ENCODE measurements at places on chromosomes 12 and 14.

GRCh38 chr12:128076188-128076587 is 190.8 kb upstream of the TMEM132C start:
- DNase-seq, result no peak

DNA sequence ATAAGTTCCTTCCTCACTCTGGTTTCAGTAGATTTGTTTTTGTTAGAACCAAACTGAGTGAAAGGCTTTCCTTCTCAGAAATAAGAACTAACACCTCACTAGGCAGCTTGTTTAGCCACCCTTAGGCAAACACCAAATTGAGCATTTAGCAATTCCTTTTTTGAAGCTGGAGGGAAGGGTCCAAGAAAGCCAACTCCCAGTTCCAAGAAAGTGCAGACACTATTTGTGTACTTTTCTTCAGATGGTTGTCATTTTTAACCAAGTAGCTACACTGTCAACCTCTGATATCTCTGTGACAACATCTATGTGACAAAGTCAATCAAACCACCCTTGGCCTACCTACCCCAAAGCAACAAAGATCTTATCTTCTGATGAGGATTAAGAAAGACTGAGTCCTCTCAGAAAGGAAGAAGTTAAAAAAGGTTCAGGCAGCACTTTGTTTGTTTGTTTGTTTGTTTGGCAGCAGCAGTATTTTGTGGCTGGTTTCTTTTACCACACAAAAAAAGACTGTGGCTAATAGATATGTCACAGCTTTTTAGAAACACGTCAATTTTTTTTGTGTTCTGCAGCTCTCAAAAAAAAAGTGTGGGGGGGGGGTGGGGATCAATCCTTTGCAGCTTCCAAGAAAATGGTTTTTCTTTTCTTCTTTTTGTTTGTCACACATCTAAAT is 203.8 kb downstream of the CRADD start:
- DNase-seq, result no peak

GRCh38 chr14:56490379-56490778 is 89.2 kb upstream of the TMEM260 start:
- DNase-seq, result peak; percentile 13

DNA sequence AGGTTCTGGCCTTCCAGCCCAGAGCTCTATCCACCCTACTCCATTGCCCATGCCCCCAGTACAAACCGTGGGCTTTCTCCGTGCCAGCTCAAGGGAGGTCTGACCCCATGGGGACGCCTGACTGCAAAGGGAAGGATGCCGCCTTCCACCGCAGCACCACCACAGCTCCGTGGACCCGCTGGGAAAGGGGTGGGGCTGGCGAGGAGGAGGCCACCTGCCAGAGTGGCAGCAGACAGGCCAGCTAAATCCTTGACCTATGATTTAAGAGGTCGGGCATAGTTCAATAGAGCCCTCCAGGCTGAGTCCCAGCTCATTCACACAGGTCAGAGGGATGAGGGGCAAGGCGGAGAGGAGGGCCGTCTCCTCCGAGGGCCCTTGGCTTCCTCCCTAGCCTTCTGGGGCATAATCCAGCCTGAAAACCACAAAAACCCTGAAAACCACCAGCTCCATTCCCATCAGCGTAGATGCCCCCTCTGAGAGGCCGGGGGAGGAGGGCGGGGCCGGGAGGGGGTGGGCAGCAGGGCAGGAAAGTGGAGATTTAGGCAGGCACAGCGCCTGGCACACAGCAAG is 14.9 kb upstream of the FIGNL2 start:
- DNase-seq, result no peak

GRCh38 chr12:57545809-57546437 is 1.1 kb downstream of the DCTN2 start:
- no peak for DNase-seq

DNA sequence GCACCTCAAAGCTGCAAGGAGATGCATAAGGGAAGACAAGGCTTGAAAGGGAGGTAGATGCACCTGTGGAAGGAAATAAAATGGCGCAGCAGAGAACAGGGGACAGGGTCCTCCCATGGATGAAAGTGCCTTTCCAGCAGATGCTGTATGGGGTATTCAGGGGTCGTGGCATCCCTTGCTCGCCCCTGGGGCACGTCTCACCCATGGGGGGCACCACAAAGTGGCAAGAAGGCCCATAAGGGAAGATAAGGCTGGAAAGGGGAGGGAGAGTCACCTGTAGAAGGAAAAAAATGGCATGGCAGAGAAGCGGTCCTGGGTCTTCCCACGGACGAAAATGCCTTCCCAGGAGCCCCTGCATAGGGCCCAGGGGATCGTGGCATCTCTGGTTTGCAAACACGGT is 265.1 kb downstream of the ALG10 start:
- no peak for DNase-seq

GRCh38 chr12:50041062-50041860 is 16.0 kb upstream of the RACGAP1 start:
- no peak for DNase-seq

DNA sequence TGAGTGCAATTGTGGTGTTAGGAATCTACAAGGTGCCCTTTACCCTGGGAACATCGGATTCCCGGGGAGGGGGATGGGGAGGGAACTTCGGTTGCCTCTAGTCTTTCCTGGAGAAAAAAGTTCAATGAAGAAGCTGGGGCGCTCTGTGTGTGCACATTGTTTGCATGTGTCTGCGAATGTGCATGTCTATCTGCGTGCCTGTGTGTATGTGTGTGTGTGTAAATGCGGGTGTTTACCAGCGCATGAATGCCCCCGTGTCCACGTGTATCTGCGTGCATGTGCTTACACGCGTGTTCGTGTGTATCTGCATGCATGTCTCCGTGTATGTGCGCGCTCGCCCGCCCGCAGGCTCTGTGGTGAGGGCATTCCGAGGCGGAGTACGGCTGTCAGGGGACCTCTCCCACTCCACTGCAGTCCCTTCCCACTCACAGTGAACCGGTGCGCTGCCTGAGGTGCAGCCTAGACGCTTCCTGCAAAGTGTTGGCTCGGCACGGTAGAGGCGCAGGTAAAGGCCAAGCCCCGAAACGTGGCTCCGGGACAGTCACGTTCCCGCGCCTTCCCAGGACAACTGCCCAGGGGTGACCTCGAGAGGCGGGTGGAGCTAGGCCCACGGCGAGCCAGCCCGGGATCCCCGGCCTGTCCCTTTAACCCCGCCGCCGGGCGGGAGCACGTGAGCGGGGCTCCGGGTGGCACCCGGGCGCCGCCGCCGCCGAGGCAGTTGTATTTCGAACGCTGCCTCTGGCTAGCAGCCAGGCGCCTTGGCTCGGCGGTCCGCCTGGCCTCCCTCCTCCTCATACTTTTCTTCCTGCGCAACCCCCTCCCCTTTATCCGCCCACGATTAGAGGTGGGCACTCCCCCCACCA is 539 bp upstream of the HMGA2 start:
- no peak for DNase-seq

DNA sequence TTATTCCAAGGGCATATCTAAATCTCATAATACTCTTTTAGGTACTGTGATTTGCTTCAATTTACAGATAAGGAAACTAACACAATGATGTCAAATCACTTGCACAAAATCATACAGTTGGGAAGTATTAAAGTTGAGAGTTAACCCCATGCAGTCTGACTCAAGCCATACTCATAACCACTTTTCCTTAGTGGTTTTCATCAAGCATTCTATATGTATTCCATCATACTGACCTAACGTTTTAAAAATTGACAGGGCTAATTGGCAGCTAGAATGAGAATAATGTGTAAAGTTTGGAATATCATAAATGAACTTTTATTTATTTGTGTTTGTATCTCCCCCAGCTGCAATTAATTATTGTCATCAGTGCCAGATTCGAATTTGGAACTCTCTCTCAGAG is 20.9 kb downstream of the PUS7L start:
- no peak for DNase-seq

DNA sequence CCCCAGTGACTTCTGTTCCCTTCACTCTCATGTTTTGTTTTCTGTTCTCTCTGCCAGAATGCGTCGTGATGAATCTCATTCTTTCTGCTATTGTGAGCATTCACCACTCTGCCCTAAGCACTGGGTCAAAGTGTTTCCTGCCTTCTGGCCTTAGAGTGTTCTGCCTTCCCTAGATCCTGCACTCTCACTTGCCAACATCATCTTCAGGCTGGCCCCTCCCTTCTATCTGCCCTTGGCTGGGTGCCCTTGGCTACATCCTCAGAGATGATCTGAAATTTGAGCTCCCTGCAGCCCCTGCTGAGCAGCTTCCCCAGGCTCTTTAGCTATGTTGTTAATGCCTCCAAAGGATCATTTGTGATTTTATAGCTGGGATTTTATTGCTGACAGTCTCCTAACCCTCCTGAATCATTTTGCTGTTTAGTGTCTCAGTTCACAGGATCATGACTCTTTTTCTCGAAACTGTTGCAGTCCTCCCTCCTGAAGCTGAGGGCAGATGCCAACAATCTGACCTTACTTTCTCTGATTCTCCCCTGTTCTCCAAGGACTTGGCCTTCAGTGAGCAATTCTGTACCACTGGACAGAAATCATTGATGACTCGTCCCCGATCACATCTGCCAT is 4.5 kb downstream of the DHRS2 start:
- DNase-seq, result no peak

DNA sequence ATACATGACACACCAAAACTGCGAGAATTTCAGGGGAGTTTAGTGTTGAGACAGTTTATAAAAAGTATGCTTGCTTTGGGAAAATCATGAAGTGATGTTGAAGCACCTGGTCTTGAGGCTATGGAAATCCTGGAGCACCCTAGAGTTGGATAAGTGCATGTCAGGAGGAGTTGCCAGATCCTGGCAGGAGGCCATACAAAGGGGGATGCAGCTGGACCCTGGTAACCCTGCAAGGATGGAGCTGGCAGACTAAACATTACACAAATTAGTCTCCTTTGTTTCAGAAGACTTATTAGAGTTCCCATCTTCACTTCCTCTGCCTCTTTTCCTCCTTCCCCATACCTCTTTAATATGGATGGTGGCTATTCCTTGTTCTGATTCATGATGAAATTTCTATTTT is 907.0 kb downstream of the BCL11B start:
- DNase-seq, result no peak

DNA sequence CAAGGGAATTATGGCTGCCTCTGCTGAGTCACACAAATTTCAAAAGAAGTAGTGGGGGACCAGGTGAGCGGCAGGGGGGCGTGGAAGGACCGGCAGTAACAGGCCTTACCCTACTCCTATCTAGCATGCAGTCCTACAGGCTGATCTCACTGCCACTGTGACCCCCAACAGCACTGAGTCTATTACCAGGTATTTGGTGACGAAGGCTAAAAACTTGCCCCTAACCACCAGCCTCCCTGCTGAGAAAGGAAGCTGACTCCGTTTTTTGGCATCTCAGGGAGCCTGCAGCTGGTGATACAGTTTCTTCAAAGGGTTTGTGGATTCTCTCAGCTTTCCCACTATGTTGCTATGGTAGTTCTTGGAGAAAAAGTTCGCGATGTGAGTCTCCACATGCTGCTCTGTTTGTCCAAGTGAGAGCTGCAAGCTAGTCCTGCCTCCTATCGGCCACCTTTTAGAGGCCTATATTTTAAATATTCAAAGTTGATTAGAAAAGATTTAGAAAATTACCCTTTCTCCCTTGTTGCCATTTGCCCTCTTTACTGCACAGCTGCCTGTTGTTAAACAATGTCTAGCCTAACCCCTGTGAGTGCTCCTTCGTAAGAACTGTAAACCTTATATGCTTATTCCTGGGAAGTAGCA is 57.1 kb upstream of the SLCO1B1 start:
- no peak for DNase-seq

GRCh38 chr12:14845350-14845750 is 2.0 kb upstream of the ART4 start:
- DNase-seq, result peak; percentile 56

GRCh38 chr12:6771509-6772330 is 600 bp upstream of the LAG3 start:
- no peak for DNase-seq

GRCh38 chr14:105472486-105472991 is 2.1 kb upstream of the CRIP2 start:
- no peak for DNase-seq

- no peak for DNase-seq
These were observed 114.8 kb upstream of the PRICKLE1 start for GRCh38 chr12:42704340-42704739.

- DNase-seq, result peak; percentile 2
These were observed at the start of gene BMAL2 for GRCh38 chr12:27332714-27333402. Gene BMAL2 (plus strand): TSS chr12:27332836. CDS start chr12:27333073, 237 bp downstream.

- no peak for DNase-seq
These were observed 62.2 kb downstream of the GNG2 start for GRCh38 chr14:51922624-51923023.

DNA sequence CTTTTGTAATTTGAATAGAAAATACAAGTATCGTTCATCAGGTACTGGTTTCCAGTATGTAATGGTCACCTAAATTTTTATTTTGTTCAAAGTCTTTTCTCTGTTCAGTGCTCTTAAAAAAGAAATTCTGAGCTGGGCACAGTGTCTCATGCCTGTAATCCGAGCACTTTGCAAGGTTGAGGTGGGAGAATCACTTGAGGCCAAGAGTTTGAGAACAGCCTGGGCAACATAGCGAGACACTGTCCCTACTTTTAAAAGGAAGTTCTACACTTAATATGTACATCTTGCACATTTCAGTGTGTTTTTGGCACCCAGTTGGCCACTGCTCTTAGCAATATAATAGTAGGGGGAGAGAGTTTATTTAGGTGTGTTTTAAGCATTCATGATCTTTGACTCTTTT is 27.9 kb downstream of the PCNX1 start:
- DNase-seq, result no peak

DNA sequence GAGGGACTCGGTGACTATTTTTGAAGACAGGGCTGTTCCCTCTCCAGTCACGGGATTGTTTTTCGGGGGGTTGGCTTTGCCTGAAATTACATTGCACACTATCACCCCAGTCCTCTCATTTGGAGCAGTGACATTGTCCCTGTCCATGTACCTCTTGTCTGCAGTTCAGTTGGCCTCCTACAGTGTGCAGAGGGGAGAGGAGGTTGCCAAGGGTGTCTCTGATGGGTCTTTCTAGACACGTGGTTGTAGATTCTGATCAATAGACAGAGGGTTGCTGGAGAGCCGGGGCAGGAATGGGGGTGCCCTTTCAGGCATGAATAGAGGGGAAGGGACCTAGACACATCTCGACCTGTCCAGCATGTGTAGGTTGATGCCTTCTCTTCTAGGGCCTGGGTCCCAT is 1.2 kb downstream of the TMEM120B start:
- no peak for DNase-seq

DNA sequence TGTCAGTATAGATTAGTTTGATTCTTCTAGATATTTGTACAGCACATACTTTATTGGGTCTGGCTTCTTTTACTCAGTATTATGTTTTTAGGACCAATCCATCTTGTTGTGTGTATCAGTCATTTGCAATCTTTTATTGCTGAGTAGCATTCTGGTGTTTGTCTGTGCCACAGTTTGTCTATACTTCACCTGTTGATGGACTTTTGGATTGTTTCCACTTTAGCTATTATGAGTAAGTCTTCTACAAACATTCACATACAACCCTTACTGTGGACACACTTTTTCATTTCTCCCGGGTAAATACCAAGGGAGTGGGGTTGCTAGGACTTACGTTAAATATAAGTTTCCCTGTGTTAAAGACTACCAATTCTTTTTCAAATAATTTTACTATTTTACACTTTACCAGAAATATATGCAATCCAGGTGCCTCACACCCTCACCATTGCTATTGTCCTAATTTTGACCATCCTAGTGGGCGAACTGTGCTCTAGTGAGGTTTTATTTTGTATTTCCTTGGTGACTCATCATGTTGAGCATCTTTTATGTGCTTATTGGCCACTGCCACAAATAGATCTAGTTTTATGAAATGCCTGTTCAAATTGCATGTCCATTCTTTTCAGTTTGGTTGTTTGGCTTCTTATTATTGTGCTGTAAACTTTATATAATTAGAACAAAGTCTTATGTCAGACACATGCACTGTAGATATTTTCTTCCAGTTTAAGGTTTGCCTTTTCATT is 304.7 kb upstream of the TMTC1 start:
- DNase-seq, result no peak

All from CD4-positive, alpha-beta T cell treated with Interleukin-6 at 100 ng/mL for 8 hours (primary cell).